ENCODE measurements at places on chromosomes 2 and 18. TPM values are rescaled to one million over a fixed set of nuclear protein-coding genes. Genes with fewer than 3 reads are reported as not detected.

CYP27C1 gene
- total RNA-seq, result 0.18 TPM

DHX57 gene
- total RNA-seq, result 23.6 TPM

ALPI gene
- total RNA-seq, result not detected

CRYGD gene
- total RNA-seq, result not detected

GRCh38 chr2:82007071-82007664 is 1702.6 kb upstream of the LRRTM1 start:
- DNase-seq, result no peak
- no peak overlapping the region for H3K27ac ChIP-seq
- H3K27me3 ChIP-seq, result no peaks in the 10 kb centered on the region
- H3K36me3 ChIP-seq, result no peaks in the 10 kb centered on the region
- no peak overlapping the region for H3K4me3 ChIP-seq

GRCh38 chr2:191434072-191434471 is 188.9 kb downstream of the MYO1B start:
- H3K4me3 ChIP-seq, result no peak overlapping the region
- no peak for DNase-seq
- H3K36me3 ChIP-seq, result peaks cover 8% of the 10 kb centered on the region
- peaks cover 33% of the 10 kb centered on the region for H3K4me1 ChIP-seq
- H3K27me3 ChIP-seq, result peaks cover 6% of the 10 kb centered on the region

GRCh38 chr2:160411167-160411566 is 82.4 kb downstream of the RBMS1 start:
- peaks cover 3% of the 10 kb centered on the region for H3K27me3 ChIP-seq
- peak overlapping the region; percentile 94 for H3K27ac ChIP-seq
- H3K36me3 ChIP-seq, result peaks cover 13% of the 10 kb centered on the region

- H3K4me3 ChIP-seq, result no peak overlapping the region
- H3K4me1 ChIP-seq, result peaks cover 17% of the 10 kb centered on the region
Observed at GRCh38 chr2:174688079-174688478, 76.2 kb downstream of the CHRNA1 start.

GRCh38 chr2:50546790-50547189 is 485.1 kb downstream of the NRXN1 start:
- no peaks in the 10 kb centered on the region for H3K27me3 ChIP-seq
- H3K4me3 ChIP-seq, result no peak overlapping the region
- no peaks in the 10 kb centered on the region for H3K36me3 ChIP-seq
- no peak for DNase-seq
- no peaks in the 10 kb centered on the region for H3K4me1 ChIP-seq

GRCh38 chr2:149029307-149029965 is 9.1 kb upstream of the LYPD6B start:
- H3K4me1 ChIP-seq, result peaks cover 18% of the 10 kb centered on the region
- H3K27me3 ChIP-seq, result peaks cover 6% of the 10 kb centered on the region
- no peak for DNase-seq
- no peaks in the 10 kb centered on the region for H3K36me3 ChIP-seq
- no peak overlapping the region for H3K4me3 ChIP-seq

DNA sequence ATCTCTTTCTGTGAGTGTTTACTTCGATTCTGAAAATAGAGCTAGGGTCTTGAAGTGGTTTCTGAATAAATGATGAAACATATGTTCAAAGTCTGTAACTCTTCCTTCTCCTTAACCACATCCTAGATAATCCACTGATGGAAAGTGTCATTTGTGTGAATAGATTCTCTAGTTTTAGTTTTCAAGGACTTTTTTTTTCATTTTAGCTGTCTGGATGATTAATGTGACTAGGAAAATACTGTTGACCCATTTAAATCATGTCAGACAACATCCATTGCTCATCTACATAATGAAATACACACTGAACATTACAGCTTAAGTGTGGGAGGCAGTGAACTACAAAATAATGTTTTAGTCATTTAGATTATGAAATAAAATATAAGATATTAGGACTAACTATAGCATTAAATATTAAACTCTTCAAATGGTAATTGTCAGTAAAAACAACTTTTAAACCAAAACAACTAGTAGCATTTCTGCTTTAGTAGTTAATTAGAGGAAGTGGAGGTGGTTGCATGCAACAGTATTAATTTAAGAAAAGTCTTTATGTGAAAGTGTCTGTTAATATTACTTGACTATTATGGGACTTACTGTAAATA is 39.1 kb upstream of the DLX1 start:
- DNase-seq, result no peak
- no peaks in the 10 kb centered on the region for H3K27me3 ChIP-seq
- no peak overlapping the region for H3K4me3 ChIP-seq
- H3K27ac ChIP-seq, result no peak overlapping the region
- H3K36me3 ChIP-seq, result no peaks in the 10 kb centered on the region

DNA sequence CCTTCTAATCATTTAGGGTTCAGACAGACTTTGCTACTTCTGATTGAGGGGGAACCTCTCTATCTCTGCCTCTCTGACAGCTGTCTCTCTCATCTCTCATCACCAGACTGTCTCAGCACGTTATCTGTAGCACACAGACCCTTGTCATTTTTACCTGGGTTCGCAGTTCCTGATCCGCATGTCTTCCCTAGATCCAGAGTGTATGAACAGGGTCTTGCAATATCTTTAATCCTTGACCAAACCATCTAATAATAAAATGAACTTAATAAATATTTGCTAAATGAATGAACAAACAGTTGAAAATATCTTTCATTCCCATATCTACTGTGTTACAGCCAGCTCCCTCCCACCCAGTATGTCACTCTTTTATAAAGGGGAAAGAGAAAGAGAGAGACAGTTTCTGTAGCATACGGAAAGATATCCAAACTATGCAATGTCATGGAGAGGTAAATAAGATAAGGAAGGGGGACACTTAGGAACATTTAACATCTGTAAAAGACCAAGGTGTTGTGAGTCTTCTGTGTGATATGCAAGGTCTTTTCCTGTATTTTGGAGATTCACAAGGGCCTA is 507.6 kb downstream of the SUCLG1 start:
- H3K27ac ChIP-seq, result no peak overlapping the region
- H3K36me3 ChIP-seq, result no peaks in the 10 kb centered on the region
- no peak for DNase-seq

GRCh38 chr18:13362607-13363006 is 144.0 kb downstream of the LDLRAD4 start:
- no peak for DNase-seq
- H3K36me3 ChIP-seq, result no peaks in the 10 kb centered on the region
- H3K4me1 ChIP-seq, result no peaks in the 10 kb centered on the region
- H3K27ac ChIP-seq, result no peak overlapping the region

DNA sequence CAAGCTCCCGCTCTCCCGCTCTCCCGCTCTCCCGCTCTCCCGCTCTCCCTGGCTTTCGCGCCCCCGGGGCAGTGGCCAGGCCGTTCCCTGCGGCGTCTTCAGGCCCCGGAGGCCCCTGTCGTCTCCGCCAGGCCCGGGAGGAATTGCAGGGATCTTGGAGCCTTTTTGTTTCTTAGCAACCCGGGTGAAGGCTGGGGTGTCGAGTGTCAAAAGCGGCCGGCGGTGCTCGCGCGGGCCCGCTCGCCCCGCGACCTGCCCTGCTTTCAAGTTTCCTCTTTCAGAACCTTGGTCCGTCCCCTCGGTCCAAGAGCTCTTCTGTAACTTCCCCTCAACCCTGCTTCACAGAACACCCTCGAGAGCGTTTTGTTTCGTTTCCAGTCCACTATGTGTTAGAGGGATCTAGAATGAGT is 1.4 kb downstream of the RNF138 start:
- peak overlapping the region; percentile 94 for H3K27ac ChIP-seq
- peak; percentile 45 for DNase-seq
- H3K4me1 ChIP-seq, result peaks cover 34% of the 10 kb centered on the region

Data from HFFc6 (cell line).